ENCODE measurements at places on chromosomes 13 and 19. TPM values are rescaled to one million over a fixed set of nuclear protein-coding genes. Genes with fewer than 3 reads are reported as not detected.

Gene PSG1
- not detected for total RNA-seq

DNA sequence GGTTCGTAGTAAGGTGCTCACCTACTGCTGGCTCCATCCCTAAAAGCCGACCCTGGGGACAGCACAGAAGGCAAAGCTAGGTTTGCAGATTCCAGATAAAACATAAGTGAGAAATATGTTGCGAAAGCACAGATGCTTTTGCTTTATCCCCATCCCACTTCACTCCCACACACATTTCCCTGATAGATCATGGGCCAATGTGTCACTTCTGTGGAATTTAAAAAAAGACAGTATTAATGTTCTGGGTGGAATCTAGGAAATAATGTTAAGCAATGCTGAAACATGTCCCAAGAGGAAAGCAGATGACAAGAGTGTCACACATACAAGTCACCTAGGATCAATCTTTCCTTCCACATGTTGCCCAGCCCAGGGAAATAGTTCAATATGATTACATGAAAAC, 661.0 kb upstream of the MIR17HG start:
- DNase-seq: no peak

- DNase-seq: no peak
These were observed at the start of gene MCEMP1 for GRCh38 chr19:7676854-7677253. Gene MCEMP1 (plus strand): TSS chr19:7677090. CDS start chr19:7677121, 31 bp downstream.

GRCh38 chr19:32896516-32897214, 27.1 kb upstream of the SLC7A9 start:
- DNase-seq: no peak

DNA sequence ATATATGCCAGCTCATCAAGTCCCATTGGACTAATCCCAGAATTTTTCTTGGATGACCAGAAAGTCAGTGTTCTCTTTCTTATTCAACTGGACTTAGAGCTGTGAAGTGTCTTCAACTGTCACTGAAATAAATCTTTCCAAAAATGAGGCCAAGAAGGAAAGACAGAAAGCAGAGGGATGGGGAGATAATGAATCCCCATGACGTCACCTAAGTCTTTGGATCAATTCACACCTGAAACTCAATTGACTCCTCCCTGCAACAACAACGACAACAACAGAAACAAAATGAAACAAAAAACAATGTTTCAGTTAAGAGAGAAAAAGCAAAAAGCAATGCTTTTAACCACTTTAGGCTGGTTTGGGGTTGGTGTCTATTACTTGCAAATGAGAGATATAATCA, 91.2 kb downstream of the OXGR1 start:
- no peak for DNase-seq
